Ammon's horn (tissue), 1 donor: ENCODE measurements at places on chromosomes 12 and 14.

DNA sequence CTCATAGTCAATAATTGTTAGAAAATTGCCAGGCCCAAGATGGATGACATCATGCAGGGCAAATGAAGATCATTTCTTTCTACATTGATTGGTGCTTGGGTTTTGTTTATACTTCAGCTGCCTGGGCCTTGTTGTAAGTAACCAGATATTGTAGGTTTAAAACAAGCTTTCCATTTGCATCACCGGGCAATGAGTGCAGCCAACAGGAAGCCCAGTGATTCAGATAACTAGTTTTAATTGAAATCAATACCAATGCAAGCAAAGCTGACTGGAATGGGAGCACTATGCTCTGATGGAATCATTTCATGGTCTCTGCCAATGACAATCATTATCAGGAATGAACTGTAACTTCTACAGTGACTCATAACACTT lies 279.3 kb downstream of the DUSP6 start:
- DNase-seq, result no peak

DNA sequence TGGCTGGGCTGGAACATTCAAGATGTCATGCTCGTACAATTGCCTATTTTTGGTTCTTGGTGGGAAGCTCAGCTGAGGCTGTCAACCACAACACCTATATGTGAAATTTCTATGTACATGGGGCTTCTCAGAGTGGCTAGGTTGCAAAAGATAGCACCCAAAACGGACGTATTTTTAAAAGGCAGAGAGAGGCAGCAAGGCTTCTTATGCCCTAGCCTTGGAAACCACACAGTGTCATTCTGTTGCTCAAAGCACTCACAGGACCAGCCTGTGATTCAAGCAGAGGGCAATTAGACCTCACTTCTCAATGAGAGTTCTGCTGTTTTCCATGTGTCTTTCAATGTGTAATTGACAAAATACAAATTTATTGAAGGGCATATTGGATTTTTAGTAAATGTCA lies 134.0 kb downstream of the GXYLT1 start:
- no peak for DNase-seq

- no peak for DNase-seq
Measured at GRCh38 chr14:95320955-95321600, 1.4 kb upstream of the CLMN start.

DNA sequence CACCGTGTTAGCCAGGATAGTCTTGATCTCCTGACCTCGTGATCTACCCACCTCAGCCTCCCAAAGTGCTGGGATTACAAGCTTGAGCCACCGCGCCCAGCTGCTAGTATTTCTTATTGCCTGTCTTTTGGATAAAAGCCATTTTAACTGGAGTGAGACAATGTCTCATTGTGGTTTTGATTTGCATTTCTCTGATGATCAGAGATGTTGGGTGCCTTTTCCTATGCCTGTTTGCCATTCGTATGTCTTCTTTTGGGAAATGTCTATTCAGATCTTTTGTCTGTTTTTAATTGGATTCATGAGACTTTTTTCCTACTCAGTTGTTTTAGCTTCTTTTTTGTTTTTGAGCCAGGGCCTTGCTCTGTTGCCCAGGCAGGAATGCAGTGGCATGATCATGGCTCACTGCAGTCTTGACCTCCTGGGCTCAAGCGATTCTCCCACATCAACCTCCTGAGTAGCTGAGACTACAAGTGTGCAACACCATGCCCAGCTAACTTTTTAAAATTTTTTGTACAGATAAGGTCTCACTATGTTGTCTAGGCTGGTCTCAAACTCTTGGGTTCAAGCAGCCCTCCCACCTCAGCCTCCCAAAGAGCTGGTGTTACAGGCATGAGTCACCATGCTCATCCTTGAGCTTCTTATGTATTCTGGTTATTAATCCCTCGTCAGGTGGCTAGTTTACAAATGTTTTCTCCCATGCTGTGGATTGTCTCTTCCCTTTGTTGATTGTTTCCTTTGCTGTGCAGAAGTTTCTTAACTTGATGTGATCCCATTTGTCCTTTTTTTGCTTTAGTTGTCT lies 65.9 kb downstream of the ACACB start:
- DNase-seq, result peak; percentile 36

DNA sequence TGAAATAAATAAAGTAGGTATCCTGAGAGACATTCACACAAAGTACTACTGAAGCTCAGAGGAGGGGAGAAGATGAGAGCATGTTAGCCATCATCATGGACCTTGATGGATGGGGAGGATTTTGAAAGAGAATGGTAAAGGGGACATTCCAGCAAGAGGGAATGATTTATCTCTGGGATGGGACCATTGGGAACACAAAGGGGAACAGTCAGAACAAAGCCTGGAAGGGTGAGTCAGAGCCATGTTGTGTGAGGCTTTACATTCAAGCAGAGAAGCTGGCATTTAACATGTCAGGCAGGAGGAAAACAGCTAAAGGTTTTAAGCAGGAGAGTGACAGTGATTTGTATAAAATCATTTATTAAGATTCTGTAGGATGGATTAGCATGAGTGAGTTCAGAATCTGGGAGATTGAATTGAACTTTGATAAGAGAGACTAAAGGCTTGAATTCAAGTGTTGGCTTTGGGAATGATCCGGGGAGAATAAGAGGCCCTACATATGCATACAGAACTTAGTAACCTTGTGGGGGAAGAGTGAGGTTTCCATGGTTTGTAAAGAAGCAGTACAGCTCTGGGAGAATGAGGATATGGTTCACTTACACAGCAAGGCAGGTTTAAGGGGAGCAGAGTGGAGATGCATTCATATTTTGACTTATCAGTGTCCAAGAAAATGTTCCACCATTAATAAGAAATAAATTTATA lies 174.4 kb downstream of the SYT10 start:
- no peak for DNase-seq

GRCh38 chr12:48122065-48122834 lies 3.1 kb downstream of the PFKM start:
- no peak for DNase-seq
